ENCODE measurements at places on chromosomes 12 and 14.

- DNase-seq: no peak
Measured at GRCh38 chr12:65594409-65594808, 229.9 kb upstream of the HMGA2 start.

- no peak for DNase-seq
Measured at GRCh38 chr14:28163233-28163632, 603.4 kb upstream of the FOXG1 start.

- DNase-seq: no peak
Measured at GRCh38 chr12:124233846-124234640, 60.9 kb upstream of the RFLNA start.

- no peak for DNase-seq
Measured at GRCh38 chr14:95180966-95181741, 23.8 kb upstream of the DICER1 start.

GRCh38 chr12:46486588-46486987 is 114.0 kb upstream of the SLC38A2 start:
- no peak for DNase-seq

GRCh38 chr14:104101651-104102281 is 16.3 kb downstream of the ASPG start:
- no peak for DNase-seq

- DNase-seq: no peak
Measured at GRCh38 chr14:77406718-77407117, 16.6 kb downstream of the NOXRED1 start.

DNA sequence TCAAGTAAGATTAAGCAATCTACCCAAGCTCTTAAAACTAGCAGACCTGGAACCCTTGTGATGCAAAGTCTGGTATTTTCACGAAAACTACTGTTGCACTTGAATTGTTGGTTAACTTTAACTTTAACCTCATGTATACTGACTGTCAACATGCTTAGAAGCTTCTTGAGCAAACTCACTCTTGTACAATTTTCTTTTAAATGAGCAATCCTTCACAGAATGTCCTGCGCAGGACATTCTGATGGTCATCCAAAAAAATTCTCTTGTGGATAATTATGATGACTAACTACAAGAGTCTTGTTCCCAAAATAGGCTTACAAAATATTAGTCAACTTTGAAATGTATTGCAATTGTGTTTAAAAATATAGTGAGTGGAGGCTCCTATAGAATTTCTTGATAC is 54.0 kb upstream of the PDE3A start:
- no peak for DNase-seq

DNA sequence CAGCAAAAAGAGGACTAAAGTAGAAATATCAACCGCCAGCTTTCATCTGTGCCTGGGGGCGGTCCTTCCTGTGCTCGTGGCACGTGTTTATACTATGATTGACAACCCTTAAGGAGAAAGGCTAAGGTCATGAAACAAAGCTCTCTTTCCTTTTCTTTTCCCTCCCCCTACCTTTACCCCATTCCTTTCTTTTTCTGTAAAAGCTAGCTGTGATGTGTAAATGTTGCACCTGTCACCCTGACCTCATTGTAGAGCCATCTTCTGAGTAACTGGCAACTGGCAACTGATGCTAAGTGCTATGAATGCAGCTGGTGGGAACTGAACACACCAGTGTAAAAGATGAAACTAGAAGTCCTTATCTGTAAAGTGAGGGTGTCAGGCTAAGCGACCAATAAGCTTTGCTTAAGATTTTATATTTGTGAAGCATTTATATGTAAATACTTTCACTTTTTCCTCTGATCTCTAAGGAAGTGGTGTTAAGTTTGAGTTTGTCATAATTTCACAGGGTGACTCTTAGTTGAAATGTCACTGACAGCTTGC is 102.8 kb upstream of the BCAT1 start:
- no peak for DNase-seq

GRCh38 chr14:103880348-103881267 is 33.2 kb upstream of the PPP1R13B start:
- no peak for DNase-seq

DNA sequence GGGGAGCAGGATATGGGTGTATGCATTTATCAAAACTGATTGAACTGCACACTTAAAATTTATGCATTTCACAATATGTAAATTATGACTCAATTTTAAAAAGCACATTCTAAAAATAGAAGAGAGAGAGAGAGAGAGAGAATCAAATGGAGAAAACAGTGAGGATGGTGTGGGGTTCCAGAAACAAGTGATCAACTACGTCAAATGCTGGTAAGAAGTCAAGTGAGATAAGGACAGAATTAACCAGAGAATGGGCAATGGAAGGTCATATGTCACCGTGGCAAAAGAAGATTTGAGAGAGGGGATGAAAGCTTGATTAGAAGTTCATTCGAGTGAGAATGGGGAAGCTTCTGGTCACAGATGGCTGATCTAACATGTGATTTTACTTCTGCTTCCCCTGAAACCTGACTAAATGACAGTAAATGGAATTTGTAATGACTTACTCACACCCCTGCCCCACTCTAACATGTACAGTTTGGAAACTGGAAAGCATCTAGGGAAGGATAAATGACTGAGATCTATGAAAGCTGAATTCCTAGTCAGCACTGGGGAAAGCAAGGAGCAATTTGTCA is 276.5 kb upstream of the AMIGO2 start:
- no peak for DNase-seq
